Stomach (tissue), 19 donors: ENCODE measurements at places on chromosomes 5 and 9. TPM values are rescaled to one million over a fixed set of nuclear protein-coding genes. Genes with fewer than 3 reads are reported as not detected.

- H3K36me3 ChIP-seq, result peaks cover 92% of the 10 kb centered on the region
- H3K4me3 ChIP-seq, result no peak overlapping the region
Measured at GRCh38 chr9:130104491-130105193, 50.9 kb downstream of the GPR107 start.

Gene FCN2
- total RNA-seq, result not detected

GRCh38 chr5:38707352-38708210 lies 138.2 kb upstream of the OSMR start:
- H3K36me3 ChIP-seq, result no peaks in the 10 kb centered on the region
- no peaks in the 10 kb centered on the region for H3K27me3 ChIP-seq
- no peak overlapping the region for H3K4me3 ChIP-seq

DNA sequence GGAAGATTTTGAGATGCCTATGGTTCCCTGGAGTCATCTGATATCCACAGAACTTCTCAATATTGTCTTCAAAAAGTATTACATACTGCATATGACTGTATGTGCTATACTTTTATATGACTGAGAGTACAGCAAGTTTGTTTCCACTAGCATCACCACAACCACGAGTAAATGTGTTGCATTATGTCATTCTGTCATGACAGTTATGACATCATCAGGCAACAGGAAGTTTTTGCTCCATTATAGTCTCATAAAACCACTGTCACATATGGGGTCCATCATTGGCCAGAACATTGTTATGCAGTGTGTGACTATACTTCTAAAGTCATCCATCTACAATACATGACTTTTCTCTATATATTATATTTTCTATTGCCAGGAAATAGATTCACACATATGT lies 831.7 kb downstream of the SEMA5A start:
- H3K4me3 ChIP-seq, result no peak overlapping the region
- DNase-seq, result no peak
- no peaks in the 10 kb centered on the region for H3K36me3 ChIP-seq
- H3K27ac ChIP-seq, result no peak overlapping the region

- H3K36me3 ChIP-seq, result no peaks in the 10 kb centered on the region
- H3K27ac ChIP-seq, result peak overlapping the region; percentile 20
- peaks cover 3% of the 10 kb centered on the region for H3K4me1 ChIP-seq
- DNase-seq, result peak; percentile 83
Measured at GRCh38 chr9:99368341-99369326, 146.6 kb downstream of the SEC61B start.

GRCh38 chr5:138661291-138661960 lies 86.2 kb upstream of the HSPA9 start:
- no peak overlapping the region for H3K4me3 ChIP-seq
- peaks cover 5% of the 10 kb centered on the region for H3K4me1 ChIP-seq
